ELF-1 (cell line): ENCODE measurements at places on chromosomes 11 and 22.

- DNase-seq: peak; percentile 79
Observed at GRCh38 chr22:42500161-42500835, 19.3 kb downstream of the RRP7A start.

- peak; percentile 13 for DNase-seq
Observed at GRCh38 chr11:7603031-7603781, 70.1 kb downstream of the CYB5R2 start.

DNA sequence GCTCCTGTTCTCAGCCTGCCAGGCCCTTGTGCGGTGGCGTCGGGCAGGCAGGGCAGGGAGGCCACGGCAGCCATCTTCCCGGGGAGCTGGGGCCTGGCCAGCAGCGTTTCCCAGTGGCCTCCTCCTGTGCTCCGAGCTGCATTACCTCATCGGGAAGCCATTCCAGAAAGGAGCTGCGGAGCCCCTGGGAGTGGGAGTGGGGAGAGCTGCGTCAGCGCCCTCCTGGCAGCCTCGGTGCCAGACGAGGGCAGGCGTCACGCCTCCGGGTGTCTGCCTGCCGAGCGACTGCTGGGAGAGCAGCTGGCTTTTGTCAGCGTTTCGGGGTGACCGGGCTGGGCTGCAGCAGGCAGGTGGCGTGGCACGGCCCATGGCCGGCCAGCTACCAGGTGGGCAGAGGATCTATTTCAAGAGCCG is 30.9 kb upstream of the WNT7B start:
- peak; percentile 42 for DNase-seq

DNA sequence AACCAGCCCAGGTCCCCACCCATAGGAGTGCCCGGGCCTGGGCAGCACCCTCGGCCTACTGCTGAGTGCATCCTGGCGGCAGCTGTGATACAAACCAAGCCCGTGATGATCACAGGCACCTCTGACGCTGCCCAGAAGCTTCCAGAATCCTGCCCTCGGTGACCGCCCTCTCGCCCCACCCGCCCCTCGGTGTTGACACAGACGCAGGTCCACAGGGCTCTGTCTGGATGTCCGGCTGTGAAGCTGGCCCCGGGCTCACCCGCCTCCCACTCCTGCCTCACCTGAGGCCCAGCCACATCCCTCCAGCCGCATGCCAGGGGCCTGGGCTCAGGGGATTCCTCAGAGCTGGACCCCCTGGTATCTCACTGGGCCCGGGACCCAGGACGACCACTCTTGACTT is 191.0 kb downstream of the BRD1 start:
- DNase-seq: no peak

DNA sequence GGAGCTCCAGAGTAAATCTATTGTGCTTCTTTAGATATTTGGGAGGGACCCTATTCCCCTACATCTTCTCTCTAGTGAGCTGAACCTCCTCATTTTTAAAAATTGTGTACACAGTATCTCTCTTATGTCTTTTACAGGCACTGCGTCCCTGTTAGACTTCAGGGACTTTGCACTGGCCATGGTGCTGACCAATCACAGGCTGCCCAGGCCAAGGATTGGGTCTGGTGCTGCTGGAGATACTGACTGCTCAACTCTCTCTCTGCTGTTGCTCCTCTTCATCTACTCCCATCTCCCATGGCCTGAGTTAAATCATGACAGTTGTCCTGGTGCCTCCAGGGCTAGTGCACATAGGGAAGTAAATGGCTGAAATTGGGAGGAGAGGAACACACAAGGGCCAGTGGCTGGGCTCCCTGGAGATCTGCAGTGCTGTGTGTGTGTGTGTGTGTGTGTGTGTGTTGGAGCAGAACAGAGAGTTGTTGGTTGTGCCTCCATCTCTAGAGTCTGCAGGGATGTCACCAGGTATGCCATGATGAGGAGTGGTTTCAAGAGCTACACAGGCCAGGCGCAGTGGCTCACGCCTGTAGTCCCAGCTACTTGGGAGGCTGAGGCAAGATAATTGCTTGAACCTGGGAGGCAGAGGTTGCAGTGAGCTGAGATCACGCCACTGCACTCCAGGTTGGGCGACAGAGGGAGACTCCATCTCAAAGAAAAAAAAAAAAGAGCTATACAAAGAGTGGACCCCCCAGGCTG is 155.3 kb downstream of the ST3GAL4 start:
- no peak for DNase-seq

DNA sequence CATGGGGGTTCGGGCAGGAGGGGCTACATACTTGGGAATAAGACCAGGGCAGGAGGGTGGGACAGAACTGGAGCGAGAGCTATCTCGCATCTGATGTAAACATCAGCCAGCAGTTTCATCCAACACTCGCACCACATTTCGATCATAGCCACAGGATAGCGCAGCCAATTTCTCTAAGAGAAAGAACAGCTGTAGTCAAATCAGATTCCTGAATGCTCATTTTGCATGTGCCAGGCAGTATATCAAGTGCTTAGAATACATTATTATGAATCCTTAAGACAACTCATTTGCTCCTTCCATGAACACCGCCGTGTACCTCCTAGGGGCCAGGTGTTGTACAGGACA is 14.5 kb downstream of the DGCR2 start:
- no peak for DNase-seq

- DNase-seq: no peak
Observed at GRCh38 chr22:50624347-50625130, 3.4 kb downstream of the ARSA start.

GRCh38 chr11:108370990-108371389 is 96.3 kb downstream of the C11orf65 start:
- no peak for DNase-seq
